Femur (tissue), 1 donor: ENCODE measurements at places on chromosomes 6 and 20.

GRCh38 chr6:17484201-17484849, 90.9 kb downstream of the CAP2 start:
- DNase-seq = no peak

GRCh38 chr20:45374101-45374467, 4.0 kb downstream of the TP53TG5 start:
- no peak for DNase-seq

- peak; percentile 50 for DNase-seq
These were observed 5.9 kb downstream of the TMEM63B start for GRCh38 chr6:44133003-44133931.

DNA sequence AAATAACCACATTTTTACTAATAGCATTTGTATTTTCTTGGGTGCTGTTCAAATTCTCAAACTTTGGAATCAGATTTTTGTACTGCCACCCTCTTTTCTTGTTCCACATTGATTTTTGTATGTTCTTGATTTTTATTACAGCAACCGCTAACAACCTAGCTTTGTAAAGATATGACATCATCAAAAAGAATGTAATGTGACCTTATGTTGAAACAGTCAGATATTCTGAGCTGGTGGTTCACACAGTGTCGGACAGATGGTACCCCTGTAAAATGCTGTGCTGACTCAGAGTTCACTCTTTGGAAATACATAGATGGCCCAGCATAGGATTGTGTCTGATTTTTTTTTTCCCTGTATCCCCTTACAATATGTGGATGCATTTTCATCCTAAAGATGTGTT, 118.9 kb downstream of the QKI start:
- no peak for DNase-seq
